A549 treated with AZD2906 at 1 μM for 4 hours (cell line): ENCODE measurements at places on chromosomes 4 and X. TPM values are rescaled to one million over a fixed set of nuclear protein-coding genes. Genes with fewer than 3 reads are reported as not detected.

The LPAR4 gene
- not detected in 5 replicates for total RNA-seq

The SCRG1 gene
- not detected in 5 replicates for total RNA-seq

The FABP2 gene
- not detected in 5 replicates for total RNA-seq

The UGT8 gene
- total RNA-seq = 0.06 to 0.17 TPM (median 0.14 TPM) in 5 replicates

The EDA2R gene
- 10.3 to 11.9 TPM (median 11.5 TPM) in 5 replicates for total RNA-seq

The APLN gene
- 0.58 to 1.00 TPM (median 0.77 TPM) in 5 replicates for total RNA-seq

The P2RY8 gene
- total RNA-seq = 0.02 to 0.06 TPM (median 0.04 TPM) in 4 of 5 replicates, not detected in the other

The REELD1 gene
- not detected in 5 replicates for total RNA-seq

The TMEM150C gene
- total RNA-seq = 0.87 to 1.2 TPM (median 0.98 TPM) in 5 replicates
